Activated effector memory CD4-positive, alpha-beta T cell treated with anti-CD3 and anti-CD28 coated beads, Interleukin-2, amount 50 U/mL, for 16 hours (primary cell): ENCODE measurements at places on chromosomes 11 and 22.

GRCh38 chr11:100806296-100806695 is 119.2 kb downstream of the ARHGAP42 start:
- no peak for DNase-seq

GRCh38 chr11:64305691-64306562 is 603 bp downstream of the ESRRA start:
- DNase-seq: peak; percentile 90

- no peak for DNase-seq
These were observed 46.4 kb downstream of the APOL1 start for GRCh38 chr22:36299295-36299694.

- DNase-seq: no peak
These were observed 6.3 kb downstream of the CEP164 start for GRCh38 chr11:117333917-117334316.

DNA sequence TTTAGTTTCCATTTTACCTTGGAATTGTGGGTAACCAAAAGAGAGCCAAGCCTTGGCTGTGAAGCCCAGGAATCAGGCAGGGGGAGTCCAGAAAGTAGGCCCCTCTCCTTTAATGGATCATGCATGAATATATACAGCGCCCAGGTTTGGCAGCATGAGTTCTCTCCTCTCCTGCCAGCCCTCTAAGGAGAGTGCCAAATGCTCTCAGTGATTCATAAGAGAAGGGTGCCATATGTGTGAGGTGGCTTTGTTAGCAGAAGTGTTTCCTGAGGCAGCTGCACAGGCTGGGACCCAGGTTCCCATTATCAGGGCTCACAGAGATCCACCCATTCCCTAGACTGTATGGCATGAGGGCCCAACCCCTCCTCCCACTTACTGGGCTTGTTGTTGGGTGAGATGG is 52.3 kb upstream of the SCUBE2 start:
- DNase-seq: no peak

DNA sequence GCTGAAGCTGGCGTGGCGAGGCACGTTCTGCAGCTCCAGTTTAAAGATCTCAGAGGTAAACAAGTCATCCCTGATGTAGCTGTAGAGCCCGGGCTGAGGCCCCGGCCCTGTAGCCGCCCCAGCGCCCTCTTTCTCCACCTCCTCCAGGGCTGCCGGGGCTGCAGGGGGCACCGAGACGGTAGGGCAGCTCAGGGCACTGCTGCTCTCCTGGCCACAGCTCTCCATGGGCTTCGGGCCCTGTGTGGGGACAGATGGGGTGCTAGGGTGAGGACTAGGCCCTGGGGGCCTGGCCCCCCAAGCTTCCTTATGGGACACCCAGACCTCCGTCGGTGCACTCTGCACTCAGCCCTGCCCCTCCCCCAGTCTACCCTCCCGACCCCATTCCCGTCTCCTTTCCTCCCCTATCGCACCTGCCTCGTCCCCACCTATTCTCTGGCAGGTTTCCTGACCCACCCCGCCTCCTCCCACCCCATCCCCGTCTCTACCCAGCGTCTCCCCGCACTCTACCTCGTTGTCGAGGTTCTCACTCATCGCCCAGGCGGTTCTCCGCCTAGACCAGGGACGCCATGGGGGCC is 559 bp downstream of the RANBP1 start:
- no peak for DNase-seq

DNA sequence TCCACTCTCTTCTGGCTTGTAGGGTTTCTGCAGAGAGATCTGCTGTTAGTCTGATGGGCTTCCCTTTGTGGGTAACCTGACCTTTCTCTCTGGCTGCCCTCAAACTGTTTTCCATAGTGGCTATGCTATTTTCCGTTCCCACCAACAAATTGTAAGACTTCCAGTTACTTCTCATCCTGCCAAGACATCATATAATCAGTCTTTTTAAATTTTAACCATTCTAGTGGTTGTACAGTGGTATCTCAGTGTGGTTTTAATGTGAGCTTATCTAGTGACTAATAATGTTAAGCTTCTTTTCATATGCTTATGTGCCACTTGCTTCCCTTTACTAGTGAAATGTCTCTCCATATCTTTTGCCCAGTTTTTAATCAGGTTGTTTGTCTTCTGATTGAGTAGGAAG is 13.6 kb upstream of the TRIM29 start:
- no peak for DNase-seq

GRCh38 chr22:50186761-50187523 is 1.2 kb downstream of the TRABD start:
- DNase-seq: no peak

GRCh38 chr11:31337806-31338205 is 31.7 kb downstream of the DCDC1 start:
- no peak for DNase-seq

DNA sequence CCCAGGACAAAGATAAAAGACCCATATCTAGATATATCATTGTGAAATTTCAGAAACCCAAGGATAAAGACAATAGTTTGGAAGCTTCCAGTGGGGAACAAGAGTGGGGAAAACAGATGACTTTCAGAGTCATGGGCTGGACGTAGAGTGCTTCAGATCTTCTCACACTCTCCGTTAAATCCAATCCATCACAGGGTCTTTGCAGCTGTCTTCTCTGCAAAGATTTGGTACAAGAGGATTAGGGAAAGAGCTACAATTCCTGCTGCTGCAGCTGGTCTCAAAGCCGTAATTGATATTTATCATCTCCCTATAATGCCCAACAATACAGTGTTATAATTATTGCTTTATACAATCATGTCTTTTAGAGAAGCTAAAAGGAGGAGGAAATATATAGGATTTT is 63.4 kb upstream of the CLPB start:
- DNase-seq: no peak

DNA sequence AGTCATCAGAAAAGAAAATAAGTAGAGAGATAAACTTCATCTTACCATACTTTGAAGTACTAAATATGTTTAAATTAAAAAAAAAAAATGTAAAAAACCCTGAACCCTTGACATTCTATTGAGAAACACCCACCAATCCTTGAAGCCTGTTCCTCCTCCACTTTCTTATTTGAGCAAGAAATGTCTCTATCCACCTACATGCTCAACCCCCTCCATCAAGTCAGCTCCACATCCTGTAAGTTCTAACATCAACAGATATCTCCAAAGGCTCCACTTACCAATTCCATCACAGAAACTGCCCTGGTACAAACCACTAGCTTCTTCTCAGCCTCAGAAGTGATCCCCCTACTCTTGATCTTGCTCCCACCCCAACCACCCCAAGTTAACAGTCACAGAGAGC is 32.5 kb upstream of the FAT3 start:
- DNase-seq: no peak

GRCh38 chr11:82003671-82004515 is 729.8 kb downstream of the FAM181B start:
- DNase-seq: no peak

DNA sequence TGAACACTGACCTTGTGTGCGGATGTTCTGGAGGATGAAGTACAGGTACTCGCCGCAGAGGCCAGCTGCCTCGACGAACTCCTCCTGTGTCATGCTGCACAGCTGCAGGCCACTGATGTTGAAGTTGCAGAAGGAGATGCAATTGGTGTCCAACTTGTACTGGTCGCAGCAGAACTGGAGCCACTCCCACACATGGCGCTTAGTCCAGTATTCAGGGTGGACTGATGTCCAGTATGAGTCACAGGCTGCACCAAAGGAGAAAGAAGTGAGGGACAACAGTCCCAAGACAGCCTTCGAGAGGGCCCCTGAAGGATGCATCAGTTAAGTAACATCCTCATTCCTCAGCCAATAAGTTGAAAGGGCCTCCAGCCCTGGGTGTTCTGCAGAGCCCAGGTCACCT is 20.1 kb downstream of the ELF5 start:
- DNase-seq: no peak

GRCh38 chr11:108975641-108976071 is 310.8 kb downstream of the DDX10 start:
- DNase-seq: no peak

DNA sequence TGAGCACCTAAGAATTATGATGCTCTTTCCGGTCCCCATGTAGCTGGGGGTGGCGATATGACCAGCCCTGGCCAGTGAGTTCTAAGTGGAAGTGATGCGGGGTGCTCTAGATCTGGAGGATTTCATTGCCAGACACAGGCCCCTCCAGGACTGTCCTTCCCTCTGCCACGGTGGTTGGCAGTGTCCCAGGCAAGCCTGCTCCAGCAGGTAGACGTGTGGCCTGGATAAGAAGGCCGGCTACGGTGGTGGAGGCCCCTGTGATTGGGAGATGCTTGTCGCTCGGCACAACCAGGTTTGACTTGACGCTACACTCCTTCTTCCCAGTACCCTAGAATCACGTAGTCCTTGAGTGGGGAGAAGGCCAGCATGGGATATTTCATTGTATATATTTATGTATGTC is 9.1 kb upstream of the ARHGAP8 start:
- no peak for DNase-seq

- DNase-seq: no peak
These were observed 107.9 kb upstream of the BMAL1 start for GRCh38 chr11:13169709-13170108.

DNA sequence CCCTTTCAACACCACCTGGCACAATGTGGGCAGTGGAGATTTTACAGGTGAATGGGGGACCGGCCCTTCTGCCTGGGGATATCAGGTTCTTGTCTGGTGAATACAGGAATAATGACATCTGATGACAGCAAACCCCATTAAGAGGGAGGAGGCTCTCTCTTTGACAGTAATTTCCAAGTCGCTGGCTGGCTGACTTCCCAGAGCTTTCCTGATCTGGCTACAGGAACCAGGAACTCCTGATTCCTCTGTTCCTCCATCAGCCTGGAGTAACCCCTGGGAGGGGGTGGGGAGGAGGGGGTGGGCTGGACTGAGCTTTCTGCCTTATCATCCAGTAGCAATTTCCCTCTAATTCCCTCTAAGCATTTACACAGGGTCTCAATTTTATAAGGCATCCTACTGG is 3.7 kb upstream of the MIEF1 start:
- DNase-seq: no peak

DNA sequence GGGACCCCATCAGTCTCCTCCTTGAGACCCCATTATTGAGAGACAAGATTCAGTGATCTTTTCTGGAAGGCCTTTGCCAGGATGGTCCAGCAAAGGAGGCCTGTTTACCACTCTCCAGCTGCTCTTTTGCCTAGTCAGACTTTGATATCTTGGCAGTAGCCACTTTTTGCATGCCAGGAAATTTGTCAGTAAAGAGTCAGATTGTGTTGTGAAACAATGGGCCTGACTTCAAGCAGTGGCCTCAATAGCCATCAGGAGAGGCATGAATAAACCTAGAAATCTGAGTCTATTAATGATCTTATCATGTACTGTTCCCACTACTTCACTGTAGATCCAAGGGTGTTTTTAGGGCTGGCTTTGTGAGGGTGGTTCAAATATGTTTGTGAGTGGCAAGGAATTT is 479.4 kb downstream of the JRKL start:
- DNase-seq: no peak

DNA sequence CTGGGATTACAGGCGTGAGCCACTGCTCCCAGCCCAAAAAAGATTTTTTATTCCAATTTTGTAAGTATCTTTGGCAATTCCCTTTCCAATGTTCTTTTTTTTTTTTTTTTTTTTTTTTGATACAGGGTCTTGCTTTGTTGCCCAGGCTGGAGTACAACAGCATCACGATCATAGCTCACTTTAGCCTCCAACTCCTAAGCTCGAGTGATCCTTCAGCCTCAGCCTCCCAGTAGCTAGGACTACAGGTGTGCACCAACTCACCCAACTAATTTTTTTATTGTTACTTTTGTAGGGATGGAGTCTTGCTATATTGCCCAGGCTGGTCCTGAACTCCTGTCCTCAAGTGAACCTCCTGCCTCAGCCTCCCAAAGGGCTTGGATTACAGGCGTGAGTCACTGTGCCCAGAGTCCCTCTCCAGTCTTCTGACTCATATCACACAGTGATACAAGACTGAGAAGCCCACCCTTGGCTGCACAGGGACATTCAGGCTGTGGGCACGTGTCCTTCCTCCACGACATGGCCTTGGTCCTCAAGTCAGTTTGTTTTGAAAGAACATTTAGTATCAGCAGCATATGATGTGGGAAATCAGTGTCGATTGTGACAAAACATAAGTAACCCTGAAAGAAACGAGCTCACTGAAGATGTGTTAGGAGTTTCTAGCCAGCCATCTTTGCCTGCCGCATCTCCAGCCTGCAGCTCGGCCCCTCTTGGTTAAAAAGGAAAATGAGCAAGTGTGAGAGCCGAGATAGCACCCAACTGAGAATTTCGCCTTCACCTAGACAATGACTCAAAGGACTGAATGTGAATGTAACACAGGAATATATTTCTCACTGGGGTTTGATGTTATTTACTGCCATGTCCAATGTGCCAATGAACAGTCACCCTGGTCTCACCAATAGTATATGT is 175.5 kb downstream of the MN1 start:
- no peak for DNase-seq

DNA sequence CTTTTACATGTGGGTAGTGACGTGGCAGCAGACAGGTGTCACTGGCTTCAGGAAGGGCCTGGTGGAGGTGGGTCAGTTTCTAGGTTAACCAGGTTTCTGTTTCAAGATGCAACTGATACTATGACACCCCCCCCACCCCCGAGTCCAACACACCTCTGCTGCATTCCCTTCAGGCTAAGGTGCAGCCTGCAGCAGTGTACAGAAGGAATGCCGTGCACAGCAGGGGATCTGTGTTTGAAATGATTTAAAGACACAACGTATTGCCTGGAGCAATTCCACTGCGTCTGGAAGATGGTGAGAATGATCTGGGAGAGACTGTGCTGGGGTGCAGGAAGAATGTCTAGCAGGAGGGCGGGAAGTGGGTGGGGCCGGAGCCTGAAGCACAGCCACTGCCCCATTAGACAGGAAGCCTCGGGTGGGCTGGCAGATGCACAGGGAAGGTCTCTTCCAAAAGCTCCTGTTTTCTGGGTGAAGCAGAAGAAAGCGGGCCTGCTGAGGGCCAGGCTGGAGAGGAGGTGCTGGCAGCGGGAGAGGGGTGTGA is 11.9 kb upstream of the TESMIN start:
- DNase-seq: no peak

DNA sequence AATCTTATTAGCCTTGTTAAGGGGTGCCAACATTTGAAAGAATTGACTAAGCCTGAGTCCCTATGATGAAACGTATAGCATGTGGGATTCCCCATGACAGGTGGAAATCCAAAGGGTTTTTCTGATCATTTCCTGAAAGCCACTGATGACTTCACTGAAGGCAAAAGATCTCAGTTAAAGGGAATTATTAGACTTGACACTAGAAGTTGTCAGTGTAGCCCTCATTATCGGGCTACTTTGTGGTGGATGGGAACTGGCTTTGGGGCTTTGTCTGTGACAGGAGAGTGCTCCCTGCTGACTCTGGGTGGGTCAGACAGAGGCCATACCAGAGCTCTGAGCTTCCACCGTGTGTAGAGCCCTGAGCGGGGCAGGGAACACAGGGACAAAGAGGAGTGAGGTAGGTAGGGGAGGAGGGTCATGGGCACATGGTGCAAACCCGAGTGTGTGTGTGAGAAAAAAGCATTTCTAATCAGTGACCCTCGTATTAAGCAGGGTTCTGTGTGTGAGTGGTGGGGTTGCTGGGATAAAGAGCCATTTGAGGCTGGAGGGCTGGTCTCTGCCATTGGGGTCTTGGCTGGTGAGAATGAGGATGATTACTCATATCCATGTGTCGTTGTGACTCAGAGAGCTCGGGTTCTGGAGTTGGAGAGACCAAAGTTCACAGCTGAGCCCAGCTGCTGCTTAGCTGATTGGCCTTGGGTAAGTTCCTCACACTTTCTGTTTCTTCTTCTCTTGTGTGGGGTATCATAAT is 101.1 kb downstream of the GRIK4 start:
- no peak for DNase-seq
